ENCODE measurements at places on chromosomes 6 and 20.

GRCh38 chr20:22962567-22963439 lies 72.3 kb upstream of the SSTR4 start:
- no peak for DNase-seq

DNA sequence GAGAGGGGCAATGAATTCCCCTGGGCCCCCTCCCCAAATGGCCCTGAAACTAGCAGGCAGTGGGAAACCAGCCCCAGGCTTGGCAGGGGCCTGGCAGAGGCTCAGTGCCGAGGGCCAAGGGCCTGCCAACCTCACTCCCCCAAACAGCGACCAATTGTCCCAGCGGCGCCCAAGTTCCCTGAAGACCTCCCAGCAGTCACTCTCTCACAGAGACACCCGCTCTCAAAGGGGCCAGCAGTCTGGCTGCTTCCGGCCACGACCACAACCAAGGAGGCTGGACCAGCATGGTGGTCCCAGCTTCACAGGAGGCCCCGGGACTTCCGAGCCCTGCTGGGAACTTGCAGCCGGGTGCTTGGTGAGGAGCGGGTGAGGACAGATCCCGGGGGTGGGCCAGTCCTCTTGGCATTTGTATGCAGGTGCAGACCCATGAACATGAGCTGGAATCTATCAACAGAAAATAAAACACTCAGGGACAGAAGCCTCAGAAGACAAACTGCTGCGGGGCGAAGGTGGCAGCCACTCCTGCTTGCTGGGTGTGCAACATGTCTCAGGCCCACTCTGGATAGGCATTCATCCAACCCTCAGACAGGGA lies 17.5 kb upstream of the SIRPA start:
- DNase-seq: no peak

DNA sequence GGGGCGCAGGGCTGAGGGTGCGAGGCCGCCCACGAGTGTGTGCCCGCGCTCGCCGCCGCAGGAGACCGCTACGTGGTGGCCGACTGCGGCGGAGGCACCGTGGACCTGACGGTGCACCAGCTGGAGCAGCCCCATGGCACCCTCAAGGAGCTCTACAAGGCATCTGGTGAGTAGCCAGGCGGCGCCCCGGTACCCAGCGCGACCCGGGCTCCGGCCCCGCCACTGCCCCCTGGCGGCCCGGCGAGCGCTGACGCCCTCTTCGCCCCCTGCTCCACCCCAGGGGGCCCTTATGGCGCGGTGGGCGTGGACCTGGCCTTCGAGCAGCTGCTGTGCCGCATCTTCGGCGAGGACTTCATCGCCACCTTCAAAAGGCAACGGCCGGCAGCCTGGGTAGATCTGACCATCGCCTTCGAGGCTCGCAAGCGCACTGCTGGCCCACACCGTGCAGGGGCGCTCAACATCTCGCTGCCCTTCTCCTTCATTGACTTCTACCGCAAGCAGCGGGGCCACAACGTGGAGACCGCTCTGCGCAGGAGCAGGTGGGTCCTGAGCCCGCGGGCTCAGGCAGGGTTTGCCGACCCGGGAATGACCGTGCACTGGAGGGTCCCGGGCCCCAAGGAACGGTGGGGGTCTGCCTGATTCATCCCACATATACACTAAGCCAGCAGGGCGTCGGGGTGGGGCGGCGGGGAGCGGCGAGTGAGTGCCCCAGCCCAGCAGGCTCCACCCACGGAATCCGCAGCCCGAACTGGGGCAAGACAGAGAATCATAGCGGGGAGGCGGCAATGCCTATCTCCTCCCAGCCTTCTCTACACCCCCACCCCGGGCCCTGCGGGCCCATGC lies 17.4 kb downstream of the HSPA12B start:
- DNase-seq: no peak

DNA sequence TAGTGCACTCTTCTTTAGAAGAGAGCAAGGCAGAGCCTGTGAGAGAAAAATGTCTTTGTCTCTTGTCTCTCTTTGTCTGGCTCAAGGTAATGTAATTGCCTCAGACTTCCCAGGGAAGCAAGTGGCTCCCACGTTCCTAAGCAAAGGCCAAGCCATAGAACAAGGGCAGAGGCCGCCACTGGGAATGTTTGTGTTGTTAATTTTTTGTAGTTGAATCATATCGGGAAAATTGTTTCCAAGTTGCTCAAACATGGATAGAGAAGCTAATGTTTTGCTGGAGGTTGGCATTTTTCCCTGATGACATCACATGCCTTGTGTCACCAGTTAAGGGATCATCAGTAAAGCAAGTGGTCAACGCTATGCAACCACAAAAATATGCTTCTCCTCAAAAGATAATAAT lies 211.5 kb upstream of the FOXA2 start:
- no peak for DNase-seq

DNA sequence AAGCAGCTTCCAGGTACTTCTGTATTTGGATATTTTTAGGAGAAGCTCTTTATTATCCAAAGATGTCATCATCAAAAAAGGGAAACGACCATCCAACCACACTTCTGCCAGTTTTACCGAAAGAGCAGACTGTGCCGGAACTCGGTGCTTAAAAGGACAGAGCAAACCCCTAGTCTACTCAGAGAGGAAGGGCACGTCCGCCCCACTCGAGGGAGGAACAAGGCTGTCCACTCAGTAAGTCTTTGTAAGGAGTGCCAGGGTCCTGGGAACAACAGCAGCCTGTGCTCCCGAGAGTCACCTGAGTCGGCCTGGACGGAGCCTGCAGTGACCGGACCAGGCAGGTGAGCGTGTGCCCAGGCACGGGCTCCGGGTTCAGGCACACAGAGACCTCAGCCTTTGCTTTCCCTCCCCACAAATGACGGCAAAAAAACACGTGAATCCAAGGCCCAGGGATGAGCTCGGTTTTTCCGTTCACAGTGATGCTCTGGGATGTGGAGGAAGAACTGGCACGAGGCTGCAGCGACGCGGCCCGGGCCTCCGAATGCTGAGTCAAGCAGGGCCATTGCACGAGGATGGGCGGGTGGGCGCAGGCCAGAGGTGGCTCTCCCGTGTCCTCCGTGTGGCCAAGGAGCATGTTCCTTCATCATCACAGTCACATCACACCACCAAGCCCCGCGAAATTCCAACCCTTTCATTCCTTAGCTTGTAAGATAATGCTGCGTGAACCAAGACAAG lies 17.4 kb upstream of the SLCO4A1 start:
- DNase-seq: no peak

GRCh38 chr20:10291568-10292248 lies 73.1 kb downstream of the SNAP25 start:
- no peak for DNase-seq
